NCI-H1436 (cell line): ENCODE measurements at places on chromosomes 6 and 20.

- peak; percentile 63 for DNase-seq
Measured at GRCh38 chr6:125789576-125790357, 993 bp upstream of the NCOA7 start.

DNA sequence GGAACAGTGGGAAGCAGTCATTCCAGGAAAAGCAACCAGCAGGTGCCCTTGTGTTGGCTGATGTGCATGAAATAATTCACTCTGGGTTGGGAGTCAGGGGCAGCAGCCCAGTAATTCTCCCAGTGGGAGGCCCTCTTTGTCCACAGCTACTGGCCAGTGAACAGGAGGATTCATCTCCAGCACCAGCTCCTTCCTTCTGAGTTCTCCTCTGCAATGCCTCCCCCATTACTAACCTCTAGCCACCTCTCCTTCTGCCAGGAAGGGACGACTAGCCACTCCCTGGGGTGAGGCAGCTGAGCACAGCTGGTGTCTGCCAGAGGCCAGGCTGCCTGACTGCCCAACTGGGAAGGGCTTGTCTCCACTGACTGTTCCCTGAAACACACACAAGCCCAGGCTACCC is 12.5 kb upstream of the R3HDML start:
- DNase-seq, result no peak

DNA sequence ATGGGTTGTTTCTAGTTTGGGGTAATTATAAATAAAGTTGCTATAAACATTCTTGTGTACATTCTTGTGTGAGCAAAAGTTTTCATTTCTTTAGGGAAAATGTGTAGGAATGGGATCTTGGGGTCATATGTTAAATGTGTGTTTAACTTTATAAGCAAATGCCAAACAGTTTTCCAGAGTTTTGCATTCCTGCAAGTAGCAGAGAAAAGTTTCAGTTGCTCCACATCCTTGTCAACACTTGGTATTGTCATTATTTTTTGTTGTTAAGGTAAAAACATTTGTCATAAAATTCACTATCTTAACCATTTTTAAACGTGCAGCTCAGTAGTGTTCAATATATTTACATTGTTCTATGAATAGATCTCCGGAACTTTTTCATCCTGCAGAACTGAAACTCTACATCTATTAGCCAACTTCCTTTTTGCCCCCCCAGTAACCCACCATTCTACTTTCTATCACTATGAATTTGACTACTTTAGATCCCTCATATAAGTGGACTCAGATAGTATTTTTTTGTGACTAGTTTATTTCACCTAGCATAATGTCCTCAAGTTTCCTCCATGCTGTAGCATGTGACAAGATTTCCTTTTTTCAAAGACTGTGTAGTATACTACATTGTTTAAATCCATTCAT is 48.4 kb downstream of the PHACTR2 start:
- no peak for DNase-seq

- DNase-seq, result no peak
Measured at GRCh38 chr6:45898941-45899682, 116.5 kb downstream of the CLIC5 start.

- no peak for DNase-seq
Measured at GRCh38 chr20:13333036-13333435, 112.0 kb downstream of the ISM1 start.

DNA sequence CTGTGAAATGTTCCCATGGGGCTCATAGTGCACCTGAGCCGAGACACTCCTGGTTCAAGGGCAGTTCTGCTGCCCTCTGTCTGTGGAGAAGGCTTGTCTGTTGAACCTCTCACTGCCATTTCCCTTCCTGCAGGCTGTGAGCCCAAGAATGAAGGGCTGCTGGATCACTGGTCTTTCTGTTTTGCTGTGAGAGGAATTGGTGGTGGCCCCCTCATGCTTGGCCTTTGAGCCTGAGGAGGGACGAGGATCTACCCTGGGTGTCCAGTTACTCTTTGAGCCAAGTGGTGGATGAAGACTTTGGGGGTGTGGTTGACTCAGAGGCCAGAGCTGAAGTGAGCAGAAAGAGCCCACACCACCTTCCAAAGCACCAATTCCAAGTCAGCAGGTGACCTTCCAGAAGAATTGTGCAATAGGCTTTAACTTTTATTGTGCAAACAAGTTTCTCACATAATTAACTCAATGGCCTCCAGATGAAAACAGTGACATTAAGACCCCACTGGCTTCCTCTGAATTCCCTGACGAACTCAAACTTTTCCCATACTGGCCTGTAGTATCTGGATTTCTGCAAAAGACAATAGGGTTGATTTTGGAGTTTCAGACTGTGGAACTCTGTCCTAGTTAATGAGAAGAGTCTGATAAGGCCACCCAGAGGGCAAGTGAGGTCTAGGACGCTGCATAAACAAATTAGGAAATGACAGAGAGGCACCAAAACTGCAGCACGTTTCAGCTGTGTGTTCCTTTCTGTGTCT is 101.5 kb downstream of the PHACTR3 start:
- no peak for DNase-seq

- no peak for DNase-seq
Measured at GRCh38 chr6:155580904-155581303, 125.3 kb upstream of the NOX3 start.

DNA sequence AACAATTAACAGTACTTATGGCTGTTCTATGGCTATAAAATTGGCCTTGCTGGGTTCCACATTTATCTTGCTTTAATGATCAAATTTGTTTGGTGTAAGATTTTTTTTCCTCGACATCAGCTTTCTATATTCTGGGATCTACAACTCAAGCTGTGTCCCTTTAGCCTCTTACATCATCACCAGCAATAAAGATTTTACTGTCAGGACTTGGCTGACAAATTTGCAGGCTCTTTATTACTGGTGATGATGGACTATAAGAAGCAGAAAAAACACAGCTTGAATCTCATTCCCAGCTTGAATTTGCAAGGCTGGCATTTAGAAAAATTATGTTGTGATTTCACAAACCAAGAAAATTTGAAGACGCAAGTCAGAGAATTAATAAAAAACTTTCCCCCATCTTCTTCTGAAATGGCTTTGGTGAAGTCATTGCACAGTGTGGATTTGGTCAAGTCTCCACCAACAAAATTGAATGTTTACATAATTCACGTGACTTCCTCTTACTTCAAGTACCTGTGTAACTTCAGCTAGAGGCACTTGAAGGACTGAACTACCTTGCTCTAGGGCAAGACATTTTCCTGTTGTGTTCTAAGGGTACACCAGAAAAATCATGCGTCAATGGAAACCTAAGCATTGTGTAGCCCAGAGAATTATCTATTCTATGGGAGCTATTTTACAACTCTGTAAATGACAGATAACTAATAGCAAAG is 175.0 kb downstream of the CBLN4 start:
- no peak for DNase-seq

GRCh38 chr6:113860181-113860955 is 3.2 kb downstream of the MARCKS start:
- peak; percentile 31 for DNase-seq

DNA sequence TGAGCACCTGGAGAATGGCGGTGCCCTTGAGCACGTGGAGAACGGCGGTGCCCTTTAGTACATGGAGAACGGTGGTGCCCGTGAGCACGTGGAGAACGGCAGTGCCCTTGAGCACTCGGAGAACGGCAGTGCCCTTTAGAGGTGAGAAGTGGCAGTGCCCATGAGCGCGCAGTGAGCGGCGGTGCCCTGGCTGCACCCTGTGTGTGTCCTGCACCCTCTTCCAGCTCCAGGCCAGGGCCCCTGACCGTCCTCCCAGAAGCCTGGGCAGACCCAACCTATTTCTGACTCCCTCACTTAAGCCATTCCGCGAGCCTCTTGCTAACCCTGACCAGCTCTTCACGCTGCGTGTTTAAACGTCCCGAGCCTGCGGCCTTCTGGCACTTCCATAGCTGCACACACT is 151.3 kb downstream of the DLL1 start:
- no peak for DNase-seq

- DNase-seq, result no peak
Measured at GRCh38 chr6:120478650-120479049, 855.6 kb downstream of the TBC1D32 start.

DNA sequence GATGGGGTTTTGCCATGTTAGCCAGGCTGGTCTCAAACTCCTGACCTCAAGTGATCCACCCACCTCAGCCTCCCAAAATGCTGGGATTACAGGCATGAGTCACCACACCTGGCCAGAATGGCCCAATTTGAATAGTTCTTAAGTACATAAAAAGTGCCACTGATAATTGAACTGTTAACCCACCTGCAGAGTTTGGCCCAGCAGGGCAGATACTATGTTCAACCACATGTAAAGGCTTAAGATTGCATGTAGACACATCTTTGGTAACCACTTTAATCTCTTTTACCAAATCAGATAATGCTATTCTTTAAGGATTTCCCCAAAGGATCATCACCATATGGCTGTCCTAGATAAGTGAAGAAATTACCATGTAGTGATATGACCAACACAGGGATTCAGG is 21.3 kb upstream of the SGK1 start:
- DNase-seq, result no peak

DNA sequence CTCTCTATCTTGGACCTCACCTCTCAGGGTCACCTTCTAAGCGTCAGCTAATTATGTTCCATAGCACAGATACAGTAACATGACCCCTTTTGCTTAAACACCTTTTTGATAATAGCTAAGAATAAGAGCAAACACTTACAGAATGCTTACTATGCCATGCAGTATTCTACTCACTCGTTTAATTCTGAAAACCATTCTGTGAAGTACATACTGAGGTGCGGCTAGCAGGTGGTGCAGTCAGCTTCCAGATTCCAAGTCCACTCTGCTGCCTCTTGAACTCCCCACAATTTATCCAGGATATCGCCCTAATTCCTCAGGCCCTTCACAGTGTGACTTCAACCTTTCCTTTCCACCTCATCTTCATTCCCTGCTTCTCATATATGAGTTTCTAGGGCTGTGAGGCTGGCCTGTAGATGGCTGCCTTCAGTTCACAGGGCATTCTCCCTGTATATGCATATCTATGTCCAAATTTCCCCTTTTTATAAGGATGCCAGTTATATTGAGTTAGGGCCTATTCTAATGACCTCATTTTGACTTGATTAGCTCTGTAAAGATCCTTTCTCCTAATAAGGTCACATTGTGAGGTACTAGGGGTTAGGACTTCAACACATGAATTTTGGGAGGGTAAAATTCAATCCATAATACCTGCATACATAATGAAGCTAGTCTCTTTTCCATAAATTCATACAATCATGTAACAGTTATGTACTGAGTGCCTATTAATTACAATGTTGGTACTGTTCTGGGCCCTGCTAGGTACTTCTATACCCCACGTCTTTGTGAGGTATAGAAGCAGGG is 130.1 kb downstream of the PDSS2 start:
- DNase-seq, result no peak

- DNase-seq, result no peak
Measured at GRCh38 chr20:19566226-19566945, 191.7 kb upstream of the RIN2 start.

GRCh38 chr6:157711060-157711459 is 112.0 kb upstream of the SNX9 start:
- DNase-seq, result no peak

GRCh38 chr6:85703406-85703805 is 60.7 kb upstream of the SYNCRIP start:
- no peak for DNase-seq

GRCh38 chr20:19673575-19673974 is 84.5 kb upstream of the RIN2 start:
- DNase-seq, result no peak

- no peak for DNase-seq
Measured at GRCh38 chr20:5807431-5807830, 57.2 kb downstream of the SHLD1 start.

GRCh38 chr6:160239929-160240690 is 18.5 kb downstream of the SLC22A2 start:
- DNase-seq, result no peak

DNA sequence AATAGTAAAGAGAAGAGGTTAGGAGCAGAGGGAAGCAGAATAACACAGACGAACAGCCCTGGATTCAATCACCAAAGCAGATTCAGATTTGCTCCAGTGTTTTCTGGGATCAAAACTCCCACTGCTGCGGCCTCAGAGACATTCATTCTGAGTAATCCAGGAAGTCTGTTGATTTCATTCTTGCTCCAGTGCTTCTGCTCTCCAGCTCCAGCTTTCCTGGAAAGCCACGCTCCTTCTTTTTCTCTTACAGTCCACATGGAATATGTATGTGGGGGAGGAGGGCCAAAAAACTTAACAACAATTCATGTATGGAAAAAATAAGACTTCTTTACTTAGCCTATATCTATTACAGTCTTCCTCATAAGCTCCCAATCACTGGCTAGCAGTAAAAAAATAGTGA is 26.4 kb upstream of the UST start:
- no peak for DNase-seq

DNA sequence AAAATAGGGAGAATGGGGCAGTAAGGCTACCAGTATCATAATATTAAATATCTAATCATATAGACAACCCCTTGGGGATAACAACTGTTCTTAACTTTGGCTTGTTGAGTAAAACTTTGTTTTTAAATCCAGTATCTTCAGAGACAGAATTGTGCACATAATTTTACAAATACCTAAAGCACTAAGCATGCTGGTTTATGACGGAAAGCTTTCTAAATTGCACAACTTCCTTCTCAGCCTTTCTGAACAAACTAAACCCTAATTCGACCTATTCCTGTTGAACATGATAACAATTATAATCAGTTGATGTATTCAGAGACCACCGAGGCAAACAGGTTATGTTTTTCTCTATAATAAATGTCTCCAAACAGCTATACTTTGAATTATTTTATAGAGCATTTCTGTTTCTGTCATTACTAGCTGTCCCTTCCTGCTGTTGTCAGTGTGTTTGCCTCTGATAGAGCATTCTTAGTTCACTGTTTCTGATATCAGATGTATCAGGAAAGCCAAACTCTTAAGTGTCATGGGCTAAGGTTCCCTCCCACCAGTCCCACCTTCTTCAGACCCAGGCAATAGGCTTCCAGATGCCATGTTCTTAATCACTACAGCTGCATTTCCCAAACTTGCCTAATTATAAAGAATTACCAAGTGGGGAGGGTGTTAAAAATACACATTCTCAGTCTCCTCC is 8.7 kb downstream of the ZHX3 start:
- no peak for DNase-seq

GRCh38 chr6:26533532-26533931 is 4.6 kb upstream of the HMGN4 start:
- no peak for DNase-seq

DNA sequence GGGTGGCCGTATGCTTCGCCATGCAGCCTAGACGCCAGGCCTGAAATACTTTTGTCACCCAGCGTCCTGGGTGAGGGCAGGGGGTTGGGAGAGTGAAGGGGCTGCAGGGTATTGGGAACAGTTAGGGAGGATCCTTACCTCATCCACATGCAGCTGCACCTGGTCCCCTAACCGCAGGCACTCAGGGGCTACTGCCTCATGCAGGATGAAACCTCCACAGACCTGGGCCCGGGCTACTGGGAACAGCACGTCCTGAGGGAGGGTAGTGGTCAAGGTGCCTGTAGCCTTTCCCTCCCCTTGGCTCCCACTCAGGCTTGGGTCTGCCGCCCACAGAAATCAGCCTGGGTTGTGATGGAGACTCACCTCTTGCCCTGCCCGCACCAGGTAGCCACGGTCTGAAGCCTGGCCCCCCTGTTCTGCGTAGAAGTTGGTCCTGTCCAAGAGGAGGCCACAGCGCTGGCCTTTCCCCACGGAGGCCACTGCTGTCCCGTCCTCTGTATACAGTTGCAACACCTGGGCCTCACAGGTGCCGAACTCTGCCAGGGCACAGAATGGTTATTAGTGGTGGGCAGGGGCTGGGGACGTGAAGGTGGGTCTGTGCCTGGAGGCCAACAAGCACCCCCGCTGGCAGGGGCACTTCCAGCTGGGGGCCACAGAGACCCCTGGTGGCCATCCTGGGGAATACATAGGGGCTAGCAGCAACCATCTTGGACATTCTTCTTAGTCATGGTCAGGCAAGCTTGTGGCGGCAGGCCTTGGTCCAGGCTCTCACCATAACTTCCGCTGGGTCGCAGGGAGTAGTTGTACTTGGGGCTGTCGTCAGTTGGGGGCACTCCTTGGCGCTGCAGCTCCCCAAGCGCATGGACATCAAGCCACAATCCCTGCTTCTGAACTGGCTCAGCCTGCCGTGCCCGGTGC is 8.6 kb downstream of the AARS2 start:
- no peak for DNase-seq
